ENCODE measurements at places on chromosomes 1 and 21.

DNA sequence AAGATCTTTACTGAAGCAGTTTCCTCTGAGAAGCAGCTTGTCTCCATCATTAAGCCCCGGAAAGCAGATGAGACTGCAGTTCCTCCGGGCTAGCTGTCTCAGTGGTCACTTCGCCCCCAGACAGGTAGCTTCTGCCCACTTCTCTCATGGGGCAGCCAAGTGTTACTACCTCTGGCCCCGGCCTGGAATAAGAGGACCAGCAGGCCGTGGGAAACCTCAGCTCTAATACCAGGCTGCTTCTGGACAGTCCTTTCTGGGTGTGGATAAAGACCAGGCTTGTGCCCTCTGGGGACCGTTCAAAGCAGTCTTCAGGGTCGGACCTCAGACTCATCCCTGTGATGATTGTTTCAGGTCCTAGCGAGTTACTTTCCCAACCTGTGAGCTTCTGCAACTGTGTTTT is 54.8 kb downstream of the RUNX3 start:
- DNase-seq: no peak

DNA sequence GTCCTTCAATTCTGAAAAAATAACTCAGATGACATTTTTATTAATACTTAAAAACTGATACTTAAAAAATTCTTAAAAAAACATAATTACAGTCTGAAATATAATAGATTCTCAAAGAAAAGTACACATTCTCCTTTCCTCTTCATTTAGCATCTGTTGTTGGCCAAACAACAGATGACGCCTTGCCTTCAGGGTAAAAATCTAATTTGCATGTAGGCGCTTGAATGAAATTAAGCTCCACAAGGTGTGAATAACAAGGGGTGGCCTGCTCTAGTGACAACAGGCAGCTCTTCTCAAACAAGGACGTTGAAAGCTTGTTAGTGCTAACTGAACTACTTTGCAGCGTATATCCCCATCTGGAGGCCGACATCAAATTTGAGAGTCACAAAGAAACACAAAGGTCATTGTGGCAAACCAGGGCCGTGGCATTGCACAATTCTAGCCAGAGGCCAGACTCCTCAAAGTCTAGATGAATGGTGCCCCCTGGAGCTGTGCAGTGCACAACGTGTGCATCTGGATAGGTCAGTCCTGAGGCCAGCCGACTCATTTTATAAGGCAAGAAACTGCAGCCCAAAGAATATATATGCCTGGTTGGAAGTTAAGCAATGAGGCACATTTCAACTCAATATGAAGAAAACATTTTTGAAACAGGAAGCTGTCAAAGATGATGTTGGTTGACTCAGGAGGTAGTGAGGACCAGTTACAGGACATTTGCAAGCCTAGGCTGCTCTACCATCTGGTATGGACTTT is 459.2 kb upstream of the RUNX1 start:
- peak; percentile 69 for DNase-seq

DNA sequence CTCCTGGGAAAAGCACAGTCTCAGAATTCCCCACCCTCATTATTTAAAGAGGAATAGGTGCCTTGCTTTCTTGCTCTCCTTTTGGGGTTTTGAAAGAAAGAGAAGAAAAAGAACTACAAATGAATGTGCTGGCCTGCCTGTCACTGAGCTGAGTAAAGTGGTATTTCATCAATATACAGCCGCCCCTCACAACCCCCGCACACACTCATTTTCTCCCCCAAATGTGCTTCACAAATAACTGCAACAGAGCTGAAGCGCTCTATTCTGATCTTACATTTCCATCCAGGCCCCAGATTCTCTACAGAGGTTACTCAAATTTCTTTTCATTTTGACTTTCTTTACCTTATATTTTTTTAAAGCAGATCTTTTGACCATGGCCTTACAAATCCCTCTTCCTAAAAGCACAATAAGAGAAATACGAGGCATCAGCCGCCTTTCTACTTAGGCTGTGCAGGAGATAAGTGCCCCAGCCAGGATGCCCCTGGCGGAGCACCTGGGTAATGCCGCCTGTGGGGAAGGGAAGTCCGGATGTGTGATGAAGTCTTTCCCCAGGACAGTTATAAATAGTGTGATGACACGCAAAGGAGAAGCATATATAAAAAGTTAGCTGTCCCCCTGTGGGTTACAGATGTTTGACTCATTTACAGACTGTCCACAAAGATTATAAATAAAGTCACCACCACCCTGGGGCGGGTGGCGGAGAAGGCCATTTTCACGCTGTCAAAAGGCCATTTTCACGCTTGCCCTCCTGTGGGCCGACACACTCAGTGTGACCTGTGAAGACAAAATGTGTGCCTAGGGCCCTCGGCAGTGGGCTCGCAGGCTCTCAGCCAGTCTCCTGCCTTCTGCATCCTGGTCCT is 6.5 kb downstream of the KCNN3 start:
- peak; percentile 73 for DNase-seq

DNA sequence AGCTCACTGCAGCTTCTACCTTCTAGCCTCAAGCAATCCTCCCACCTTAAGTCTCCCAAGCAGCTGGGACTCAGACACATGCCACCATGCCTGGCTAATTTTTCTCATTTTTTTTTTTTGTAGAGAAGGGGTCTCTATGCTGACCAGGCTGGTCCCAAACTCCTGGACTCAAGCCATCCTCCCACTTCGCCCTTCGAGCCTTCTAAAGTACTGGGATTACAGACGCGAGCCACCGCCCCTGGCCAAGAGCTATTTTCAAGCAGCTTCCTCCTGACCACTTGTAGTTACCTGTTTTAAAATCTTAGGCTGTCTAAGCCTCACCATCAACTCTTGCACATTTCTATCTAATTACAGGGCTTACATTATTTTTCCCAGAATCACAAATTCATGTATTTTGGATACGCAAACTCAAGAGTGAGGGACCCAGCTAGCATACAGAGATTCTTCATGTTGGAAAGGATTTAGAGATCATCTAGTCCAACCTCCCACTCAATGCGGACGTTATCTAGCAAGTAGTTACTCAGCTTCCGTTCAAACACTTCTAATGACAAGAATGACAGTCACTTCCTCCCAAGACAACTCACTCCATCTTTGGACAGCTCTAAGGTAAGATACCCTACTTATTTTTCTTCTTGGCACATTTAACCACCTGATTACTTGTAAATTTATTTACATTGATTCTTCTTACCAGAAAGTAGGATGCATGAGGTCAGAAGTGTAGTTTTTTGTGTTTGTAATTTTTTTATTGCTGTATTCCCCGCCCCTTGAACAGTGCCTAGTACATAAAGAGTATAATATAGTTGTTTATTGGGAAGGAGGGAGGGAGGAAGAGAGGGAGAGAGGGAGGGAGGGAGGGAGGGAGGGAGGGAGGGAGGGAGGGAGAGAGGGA is 65.4 kb downstream of the LUZP1 start:
- DNase-seq: no peak

- no peak for DNase-seq
Observed at GRCh38 chr1:181079382-181079781, 9.1 kb upstream of the IER5 start.

- DNase-seq: no peak
Observed at GRCh38 chr1:107220036-107220435, 79.2 kb downstream of the NTNG1 start.

Measured in neural progenitor cell (in vitro differentiated cells).